ENCODE measurements at places on chromosomes 7 and 10.

DNA sequence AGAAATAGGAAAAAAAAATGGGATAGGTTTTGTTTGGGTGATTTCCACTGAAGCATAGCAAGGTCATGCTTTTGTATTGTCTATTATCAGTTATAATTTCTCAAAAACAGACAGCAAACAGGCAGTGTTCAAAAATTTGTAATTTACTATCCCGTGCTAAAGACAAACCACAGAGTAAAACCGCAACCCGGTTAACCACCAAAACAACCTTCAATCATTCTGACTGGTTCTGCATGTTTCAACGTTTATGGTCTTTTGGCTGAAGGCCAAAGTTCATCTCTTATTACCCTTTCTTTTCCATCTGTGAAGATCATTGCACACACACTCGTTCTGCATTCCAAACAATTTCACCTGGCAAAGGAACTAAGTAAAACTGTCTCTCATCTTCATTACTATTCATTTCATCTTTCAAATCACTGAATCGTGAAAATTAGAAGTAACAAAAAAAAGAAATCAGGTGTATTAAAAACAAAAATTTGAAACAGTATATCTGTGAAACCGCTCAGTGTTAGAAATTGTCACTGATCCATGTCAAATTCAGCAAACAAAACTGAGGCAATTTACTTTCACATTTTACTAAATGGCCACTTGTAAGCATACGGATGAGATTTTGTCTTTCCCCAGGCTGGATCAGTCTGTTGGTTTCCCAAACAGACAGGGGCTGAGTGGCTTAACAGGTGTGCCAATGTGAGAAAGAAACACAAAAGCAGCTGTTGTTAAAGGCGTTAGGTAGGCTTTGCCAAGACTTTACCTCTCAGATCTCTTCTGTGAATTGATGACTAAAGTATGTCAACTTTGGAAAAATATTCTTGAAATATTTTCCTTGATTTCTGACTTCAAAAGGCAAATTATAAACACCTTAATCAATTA, 539.6 kb downstream of the CNTNAP2 start:
- DNase-seq: peak; percentile 69

DNA sequence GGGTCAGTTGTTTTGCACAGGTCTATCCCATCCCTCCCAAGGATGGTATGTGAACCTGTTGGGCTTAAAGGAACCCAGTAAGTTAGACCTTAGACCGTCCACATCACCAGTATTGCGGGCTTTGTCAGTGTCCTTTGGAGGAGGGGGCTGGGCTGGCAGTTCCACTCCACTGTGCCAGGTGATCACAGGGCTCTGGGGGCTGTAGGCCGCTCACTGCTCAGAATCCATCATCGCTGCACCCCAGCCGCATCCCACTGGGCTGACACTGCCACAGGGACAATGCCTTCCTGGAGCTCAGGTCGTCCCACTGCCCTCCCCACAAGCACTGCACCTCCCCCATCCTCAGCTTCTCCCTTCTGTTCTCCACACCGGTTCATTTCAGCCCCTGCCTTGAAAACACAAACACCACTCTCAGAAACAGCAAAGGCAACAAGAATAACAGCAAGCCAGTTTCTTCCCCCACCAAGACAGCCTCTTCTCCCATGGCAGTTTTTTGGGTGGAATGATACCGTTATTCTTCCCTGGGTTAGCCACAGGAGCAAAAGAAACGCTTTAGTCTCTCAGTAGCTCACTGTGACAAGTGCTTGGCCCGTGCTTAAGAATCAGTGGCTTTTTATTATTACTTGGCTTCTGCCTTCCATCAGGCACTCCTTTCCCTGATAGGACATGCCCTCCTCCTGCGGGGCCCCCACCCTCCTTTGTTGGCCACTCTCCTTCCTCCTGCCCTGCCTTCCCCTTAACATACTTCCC, 111.2 kb downstream of the GRK5 start:
- no peak for DNase-seq

DNA sequence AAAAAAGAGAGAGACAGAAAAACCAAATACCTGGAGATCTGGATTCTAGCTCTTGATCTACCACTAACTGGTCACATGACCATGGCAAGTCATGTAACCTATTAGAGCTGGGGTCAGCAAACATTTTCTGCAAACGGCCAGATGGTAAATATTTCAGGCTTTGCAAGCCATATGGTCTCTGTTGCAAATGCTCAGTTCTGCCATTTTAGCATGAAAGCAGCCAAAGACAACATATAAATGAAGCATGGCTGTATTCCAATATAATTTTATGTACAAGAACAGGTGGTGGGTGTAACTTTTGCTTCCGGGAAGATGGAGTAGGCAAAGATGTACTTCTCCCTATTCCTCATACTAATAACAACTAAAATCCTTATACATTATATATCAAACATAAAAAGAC, 6.7 kb downstream of the FRA10AC1 start:
- no peak for DNase-seq

DNA sequence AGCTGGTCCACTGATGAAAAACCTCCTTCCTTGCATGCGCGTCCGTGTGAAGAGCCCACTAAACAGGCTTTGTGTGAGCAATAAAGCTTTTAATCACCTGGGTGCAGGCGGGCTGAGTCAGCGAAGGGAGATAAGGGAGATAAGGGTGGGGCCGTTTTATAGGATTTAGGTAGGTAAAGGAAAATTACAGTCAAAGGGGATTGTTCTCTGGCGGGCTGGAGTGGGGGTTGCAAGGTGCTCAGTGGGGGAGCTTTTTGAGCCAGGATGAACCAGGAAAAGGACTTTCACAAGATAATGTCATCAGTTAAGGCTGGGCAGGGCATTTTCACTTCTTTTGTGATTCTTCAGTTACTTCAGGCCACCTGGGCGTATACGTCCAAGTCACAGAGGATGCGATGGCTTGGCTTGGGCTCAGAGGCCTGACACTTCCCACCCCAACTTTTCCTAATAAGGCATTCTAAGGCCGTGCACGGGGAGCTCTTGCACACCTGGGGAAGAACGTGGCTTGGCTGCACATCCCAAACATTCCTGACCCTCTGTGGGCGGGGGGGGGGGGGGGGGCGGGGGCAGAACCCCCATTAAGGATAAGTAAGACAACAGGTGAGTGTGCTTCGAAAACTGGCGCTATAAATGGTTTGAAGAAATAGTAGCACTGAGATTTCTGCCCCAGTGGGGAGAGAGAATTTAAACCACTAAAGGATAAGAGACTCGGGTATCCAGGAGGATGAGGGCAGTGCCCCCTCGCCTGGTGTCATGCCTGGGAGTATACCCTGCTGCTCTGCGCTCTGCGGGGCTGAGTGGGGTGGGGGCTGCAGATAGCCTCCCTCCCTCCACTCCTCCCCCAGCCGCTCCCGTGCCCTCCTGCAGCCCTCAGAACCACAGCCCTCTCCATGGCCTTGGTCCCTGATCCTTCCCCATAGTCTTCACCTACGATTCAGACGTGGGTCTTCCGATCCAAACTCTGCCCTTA, 217.6 kb downstream of the MLLT10 start:
- no peak for DNase-seq

All from NCI-H2081 (cell line).